ENCODE measurements at places on chromosomes 12 and 14.

DNA sequence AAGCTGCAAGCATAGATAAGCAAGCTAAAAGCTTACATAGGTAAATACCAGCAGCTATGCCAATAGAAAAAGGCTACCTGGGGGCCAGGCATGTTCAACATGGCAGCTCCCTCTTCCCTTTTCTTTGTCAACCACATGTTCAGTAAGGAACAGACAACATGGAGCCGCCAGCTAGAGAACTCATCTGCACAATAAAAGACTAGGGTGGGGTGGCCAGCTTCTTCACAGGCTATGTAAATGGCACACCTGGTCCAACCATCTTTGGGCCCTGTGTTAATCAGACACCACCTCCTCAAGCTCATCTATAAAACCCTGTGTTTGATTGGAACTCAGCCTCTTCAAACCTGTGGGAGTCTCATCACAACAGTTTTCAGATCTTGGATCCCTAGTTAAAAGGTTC is 129.7 kb upstream of the TMPO start:
- DNase-seq = no peak

DNA sequence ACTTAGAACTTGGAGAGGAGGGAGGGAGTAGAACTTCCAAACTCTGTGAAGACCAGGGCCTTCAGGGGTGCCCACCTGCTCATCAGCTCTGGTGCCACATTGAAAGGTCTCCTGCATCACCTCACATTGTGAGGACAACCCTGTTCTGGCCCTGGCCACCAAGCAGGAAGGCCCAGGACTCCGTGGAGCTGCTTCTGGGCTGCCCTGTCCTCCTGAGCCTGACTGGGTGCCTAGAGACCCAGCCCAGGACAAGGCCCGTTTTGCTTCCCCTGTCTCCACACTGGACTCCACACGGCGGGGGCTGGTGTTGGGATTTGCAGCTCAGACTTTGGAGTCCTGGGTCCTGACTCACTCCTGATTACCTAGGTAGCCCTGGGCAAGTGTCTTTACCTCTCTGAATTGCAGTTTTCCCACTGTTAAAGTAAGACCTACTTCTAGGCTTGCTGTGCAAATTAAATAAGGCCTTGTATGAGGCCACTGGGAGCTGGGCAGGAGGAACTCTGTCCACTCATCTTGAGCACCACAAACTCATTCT is 12.5 kb upstream of the KRT82 start:
- no peak for DNase-seq

DNA sequence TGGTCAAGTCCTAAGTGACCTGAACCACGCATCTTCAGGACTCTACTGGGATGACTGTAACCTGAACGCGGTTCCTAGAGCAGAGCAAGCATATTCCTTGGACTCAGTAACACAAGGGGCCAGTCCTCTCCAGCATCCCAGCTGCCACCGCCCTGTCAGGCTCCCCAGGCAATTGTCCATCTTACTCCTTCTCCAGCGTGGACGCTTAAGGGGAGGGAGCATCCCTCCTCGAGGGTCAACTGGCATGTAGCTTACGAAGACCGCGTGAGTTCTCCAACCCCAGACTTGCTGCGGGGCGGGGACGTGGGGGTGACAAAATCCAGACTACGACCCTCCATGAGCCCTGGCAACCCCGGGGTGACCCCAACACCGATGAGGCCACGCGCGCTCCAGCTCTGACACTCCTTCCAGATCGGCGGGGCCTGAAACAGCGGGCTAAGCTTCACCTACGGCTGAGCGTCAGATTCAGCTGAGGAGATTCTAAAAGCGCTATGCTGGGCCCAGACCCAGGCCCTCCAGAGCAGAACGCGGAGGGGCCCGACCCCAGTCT is 846 bp upstream of the MTHFD1 start:
- peak; percentile 5 for DNase-seq

DNA sequence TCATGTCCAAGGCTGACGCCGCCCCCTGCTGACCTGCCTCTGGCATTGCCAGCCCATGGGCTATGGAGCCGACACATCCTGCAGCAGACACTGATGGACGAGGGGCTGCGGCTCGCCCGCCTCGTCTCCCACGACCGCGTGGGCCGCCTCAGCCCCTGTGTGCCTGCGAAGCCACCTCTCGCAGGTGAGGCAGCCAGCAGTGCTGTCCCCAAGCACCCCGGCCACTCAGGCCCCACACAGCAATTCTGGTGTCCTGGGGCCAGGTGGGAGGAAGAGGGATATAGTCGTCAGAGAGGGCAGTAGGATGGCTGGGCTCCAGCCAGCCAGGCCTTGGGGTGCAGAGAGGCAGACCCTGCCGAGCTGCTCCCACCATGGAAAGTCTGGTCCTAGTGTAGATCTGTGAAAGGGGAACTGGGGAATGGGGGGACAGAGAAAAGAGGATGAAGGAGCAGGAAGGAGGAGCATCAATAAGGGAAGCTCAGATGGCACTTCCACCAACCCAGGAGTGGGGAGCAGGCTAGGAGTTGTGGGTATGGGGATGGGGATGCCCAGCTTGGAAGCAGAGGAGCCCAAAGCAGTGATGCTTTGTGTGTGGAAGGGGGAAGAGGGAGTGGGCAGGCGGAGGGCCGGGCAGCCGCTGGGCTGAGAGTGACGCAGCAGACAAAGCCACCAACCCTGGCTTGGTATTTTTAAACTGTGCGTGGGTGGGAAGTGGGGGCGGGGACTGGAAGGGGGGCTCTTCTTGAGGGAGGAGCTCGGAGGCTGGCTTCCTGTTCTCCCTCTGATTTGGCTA is 4.7 kb downstream of the NAB2 start:
- peak; percentile 70 for DNase-seq

GRCh38 chr14:105148604-105149145 is 19.9 kb downstream of the JAG2 start:
- no peak for DNase-seq

DNA sequence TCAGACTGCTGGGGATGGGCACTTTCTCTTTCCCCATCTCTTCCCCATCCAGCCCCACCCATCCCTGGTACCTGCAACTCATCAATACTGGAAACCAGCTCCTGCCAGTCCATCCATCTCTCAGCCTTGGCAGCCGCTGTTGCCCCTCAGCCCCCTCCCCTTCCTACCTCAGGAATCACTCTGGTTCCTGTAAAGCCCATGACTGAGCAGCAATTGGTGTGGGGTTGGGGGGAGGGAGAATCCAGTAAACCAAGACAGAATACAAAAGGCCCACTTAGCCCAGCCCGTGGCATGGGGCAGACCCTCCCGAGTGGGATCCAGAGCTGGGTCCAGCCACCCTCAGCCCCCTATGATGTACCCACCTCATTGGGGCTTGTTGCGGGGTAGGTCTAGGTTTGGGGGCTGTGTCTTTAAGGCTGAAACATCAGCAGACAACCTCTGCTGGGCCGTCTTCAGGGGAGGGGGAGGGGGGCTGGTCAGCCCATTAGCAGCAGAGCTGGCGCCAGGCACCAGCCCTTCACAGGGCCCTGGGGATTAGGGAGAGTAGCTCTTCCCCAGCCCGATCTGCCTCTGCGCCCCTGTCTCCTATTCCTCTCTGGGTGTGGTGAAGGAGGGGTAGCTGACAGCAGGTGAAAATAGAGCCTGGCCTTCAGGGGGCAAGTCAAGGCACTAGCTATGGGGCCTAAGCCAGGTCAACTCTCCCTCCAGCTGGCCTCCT is 702 bp upstream of the PRPH start:
- no peak for DNase-seq

DNA sequence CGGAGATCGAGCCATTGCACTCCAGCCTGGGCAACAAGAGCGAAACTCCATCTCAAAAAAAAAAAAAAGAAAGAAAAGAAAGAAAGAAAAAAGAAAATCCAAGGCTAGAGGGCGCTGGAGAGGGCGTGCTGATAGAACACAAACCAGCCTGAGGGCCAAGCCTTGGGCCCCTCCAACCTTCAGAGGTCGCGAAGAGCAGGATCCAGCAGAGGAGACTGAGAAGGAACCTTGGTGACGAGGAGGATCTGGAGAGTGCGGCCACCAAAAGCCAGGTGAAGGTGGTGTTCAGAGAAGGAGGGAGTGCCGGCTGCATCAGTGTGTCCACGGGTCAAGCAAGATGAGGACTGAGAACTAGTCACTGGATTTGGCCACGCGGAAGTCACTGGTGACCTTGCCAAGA is 4.1 kb upstream of the DYNC1H1 start:
- no peak for DNase-seq

DNA sequence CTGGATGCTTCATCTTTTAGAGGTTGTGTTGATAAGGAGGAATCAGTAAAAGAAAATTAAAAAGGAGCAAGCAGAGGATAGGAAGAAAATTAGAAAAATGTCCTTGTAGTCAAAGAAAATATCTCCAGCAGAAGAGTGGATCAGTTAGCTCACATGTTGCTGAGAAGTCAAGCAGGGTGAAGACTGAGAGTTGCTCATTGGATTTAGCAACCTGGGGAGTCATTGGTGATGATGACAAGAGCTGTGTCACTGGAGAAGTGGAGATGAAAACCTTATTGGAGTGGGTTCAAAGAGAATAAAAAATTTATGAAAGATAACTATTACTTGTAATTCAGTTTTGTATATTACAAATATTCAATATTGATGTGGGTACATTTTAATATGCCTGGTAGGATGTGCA is 9.8 kb downstream of the FRMD6 start:
- DNase-seq = no peak

DNA sequence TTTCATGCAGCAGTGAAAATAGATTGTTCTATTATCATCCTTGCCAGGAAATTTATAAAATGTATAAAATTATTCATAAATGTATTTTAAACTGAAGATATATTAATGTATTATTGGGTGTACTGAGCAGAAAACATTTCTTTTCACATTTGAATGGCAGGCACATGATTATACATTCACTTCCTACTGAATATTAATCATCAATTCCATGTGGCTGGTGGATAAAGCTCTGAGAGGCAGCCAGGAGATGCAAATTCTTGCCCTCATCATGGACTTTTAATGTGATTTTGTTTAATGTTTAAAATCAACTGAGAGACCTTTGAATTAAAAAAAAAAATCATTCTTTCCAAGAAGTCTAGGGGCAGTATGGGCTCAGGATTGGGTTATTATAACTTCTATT is 40.8 kb downstream of the ANO6 start:
- no peak for DNase-seq

DNA sequence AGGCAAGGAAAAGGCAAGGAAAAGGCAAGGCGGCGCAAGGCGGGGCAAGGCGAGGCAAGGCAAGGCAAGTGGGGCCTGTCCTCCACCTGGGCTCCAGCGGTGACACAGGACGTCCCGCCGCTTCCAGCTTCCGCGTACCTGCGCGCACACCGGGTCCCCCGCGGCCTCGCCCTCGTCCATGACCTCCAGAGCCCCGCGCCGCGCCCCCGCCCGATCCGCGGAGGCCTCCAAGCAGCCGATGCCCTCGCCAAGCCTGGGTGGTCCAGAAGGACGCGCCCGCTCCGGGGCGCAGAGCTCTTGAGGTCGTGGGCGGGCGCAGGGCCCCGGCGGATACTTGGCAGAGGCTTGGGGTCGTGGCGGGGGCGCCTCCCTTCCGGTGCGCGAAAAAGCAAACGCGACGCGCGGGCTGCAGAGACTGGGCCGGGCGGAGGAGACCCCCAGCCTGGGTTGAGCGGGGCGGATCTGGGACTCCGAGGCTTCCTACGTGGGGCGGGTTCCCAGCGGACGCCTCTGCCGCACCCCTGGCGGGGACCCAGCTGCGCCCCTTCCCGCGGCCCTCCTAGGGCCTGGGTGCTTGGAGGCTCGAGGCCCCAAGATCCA is 60.8 kb upstream of the EIF5 start:
- no peak for DNase-seq

DNA sequence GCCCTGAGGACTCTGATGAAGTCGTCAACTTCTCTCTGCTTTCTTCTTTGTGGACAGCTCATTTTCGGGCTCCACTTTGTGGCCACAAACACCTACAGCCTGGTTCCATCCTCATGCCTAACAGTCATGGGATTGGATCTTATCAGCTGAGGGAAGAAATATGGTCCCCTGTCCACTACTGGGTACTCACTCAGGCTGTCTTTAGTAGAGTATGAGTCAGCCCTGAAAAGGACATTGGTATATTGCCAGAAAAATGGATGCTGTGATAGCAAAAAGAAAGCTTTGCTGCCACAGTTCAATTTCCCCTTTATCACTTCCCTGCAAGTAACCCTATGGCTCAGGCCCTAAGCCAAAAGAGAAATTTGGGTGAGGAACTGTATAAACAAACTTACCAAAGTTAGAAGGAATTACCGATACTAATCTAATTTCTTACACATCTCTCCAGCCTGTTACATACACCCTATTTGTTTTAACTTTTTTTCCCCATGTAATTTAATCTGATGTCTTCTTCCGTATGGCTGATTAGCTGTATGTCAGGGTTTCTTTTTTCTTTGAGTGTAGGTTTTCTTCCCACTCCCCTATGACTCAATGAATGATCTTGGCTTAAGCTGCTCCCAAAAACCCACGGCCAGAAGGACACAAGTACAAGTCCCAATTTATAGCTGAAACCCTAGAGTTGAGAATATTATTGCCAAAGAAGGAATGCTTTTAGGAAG is 29.1 kb downstream of the MTHFD1 start:
- no peak for DNase-seq

- DNase-seq = no peak
These were observed 84.3 kb upstream of the FOXN3 start for GRCh38 chr14:89501381-89501780.

- DNase-seq = peak; percentile 61
These were observed 39.2 kb upstream of the PLXNC1 start for GRCh38 chr12:94109160-94109559.

DNA sequence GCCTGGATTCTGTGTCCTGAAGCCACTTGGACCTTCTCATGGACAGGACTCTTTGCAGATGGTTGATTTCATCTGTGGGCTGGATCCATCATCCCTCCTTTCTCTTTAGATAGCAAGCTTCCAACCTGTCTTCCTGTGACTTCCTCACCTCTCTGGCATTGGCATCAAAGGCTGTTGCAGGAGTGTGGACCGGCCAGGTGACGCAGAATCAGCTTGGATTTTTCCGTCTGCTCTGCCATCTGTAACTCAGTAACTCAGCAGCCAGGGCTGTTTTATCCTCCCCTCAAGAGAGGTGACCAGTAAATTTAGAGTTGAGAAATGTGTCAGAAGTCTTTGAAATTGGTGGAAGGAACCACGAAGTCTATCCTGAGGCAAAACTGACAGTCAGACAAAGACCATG is 701.7 kb upstream of the TMEM132C start:
- no peak for DNase-seq

DNA sequence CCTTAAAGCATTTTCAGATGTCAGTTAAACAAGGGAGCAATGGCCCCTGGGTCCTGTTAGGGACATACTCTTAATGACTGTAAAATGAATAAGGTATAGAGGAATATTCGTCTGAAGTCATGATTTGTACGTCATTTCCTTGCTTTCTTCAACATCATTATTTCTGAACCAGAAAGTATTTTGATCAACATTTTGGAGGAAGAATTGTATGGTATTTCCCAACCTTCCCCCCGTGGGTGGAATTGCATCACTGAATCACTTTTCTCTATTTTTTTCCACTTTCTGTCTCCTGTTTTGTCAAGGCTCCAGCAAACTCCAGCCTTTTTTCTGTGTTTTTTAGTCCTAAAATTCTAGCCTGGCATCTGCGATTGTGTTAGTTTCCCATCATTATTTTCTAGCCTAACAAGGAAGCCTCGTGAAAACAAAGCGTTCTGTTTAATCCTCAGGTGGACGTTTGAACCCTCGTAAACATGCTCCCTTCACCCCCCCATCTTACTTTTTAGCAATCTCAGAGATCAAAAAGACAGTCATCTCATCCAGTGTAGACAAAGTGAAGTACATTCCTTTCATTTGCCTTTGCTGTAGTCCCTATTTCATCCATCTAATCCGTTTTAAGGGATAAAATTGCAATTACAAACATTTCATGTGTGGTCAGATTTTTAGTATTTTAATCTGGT is 62.3 kb downstream of the ETV6 start:
- no peak for DNase-seq

- DNase-seq = no peak
These were observed 105.3 kb upstream of the RTL1 start for GRCh38 chr14:101008631-101009336.
